ENCODE measurements at places on chromosomes 16 and 17. TPM values are rescaled to one million over a fixed set of nuclear protein-coding genes. Genes with fewer than 3 reads are reported as not detected.
A peak's percentile ranks its signal among the peaks of the same experiment; 100 is the strongest.

DNA sequence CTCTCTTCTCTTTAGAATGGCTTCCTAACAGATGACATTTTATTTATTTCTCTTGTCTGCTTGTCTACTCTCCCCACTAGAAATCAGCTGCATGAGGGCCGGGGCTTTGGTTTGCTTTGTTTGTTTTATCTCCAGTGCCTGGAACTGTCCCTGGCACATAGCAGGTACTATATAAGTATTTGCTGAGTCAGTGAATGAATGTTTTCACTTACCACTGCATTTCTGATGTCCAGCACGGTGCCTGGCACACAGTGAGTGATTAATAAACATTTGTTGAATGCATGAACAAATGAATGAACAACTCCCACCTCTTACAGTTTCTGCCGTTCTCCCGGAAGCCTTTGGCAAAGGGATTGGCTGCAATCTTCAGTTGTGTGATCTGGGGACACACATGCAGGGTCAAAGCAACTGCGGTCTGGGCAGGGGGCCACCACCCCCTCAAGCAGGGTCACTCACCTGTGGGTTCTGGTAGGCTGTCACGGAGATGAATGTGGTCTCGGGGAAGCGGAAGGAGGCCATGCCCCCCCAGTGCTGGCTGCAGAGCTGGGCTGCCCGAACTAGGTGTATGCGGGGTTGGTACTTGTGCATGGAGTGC, 3.4 kb downstream of the TBX6 start:
- DNase-seq, result no peak
- no peaks in the 10 kb centered on the region for H3K27me3 ChIP-seq
- H3K27ac ChIP-seq, result peak overlapping the region; percentile 54
- H3K36me3 ChIP-seq, result peaks cover 28% of the 10 kb centered on the region
- H3K4me1 ChIP-seq, result peaks cover 47% of the 10 kb centered on the region
- H3K4me3 ChIP-seq, result no peak overlapping the region

GRCh38 chr16:67731753-67732095, 12.6 kb upstream of the GFOD2 start:
- no peaks in the 10 kb centered on the region for H3K27me3 ChIP-seq
- H3K4me1 ChIP-seq, result no peaks in the 10 kb centered on the region
- DNase-seq, result no peak

The PNMT gene
- not detected for total RNA-seq

The DHRS7C gene
- not detected for total RNA-seq

The MPV17L gene
- not detected for total RNA-seq
